ENCODE measurements at places on chromosomes 11 and 22.
A peak's percentile ranks its signal among the peaks of the same experiment; 100 is the strongest.

DNA sequence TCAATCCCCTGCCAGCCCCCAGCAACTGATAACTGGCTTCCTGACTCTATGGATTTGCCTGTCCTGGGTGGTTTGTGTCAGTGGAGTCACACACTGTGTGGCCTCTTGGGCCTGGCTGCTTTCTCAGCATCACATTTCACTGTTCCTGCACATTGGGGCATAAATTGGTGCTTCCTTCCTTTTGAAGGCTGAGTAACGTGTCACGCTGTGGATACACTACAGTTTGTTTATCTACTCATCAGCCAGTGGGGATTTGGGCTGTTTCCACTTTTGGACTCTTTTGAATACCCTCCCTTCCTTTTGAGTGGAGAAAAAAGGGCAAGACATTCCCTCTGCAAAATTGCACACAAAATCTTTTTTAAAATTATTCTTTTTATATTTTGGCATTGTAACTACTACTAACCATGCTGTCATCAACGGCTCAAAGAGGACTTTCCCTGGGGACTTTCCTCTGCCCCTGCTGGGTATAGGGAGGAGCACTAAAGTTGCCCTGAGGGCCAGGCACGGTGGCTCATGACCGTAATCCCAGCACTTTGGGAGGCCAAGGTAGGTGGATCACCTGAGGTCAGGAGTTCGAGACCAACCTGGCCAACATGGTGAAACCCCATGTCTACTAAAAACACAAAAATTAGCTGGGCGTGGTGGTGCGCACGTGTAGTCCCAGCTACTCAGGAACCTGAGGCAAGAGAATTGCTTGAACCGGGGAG, 7.8 kb upstream of the CELSR1 start:
- DNase-seq, result no peak

- no peak for DNase-seq
Observed at GRCh38 chr22:39314251-39314971, 5.0 kb downstream of the RPL3 start.

DNA sequence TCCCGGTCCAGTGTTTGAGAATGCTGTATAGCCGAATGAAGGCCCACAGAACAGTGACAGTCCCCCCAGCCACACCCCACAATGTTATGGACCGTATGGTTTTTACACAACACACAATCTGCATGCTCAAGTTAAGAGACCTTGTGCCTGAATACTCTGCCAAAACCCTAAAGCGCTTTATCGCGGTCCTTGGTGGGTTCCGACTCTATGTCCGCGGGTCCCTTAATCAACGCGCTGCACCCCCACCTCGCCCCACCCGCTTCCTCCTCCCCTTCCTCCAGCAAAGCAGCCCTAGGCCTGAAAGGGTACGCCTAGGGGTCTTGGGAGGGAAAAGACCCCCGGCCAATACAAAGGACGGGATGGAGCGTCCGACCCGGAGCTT, 442 bp downstream of the COPB1 start:
- DNase-seq, result peak; percentile 9

- no peak for DNase-seq
Observed at GRCh38 chr22:43277987-43278601, 65.1 kb downstream of the SCUBE1 start.

DNA sequence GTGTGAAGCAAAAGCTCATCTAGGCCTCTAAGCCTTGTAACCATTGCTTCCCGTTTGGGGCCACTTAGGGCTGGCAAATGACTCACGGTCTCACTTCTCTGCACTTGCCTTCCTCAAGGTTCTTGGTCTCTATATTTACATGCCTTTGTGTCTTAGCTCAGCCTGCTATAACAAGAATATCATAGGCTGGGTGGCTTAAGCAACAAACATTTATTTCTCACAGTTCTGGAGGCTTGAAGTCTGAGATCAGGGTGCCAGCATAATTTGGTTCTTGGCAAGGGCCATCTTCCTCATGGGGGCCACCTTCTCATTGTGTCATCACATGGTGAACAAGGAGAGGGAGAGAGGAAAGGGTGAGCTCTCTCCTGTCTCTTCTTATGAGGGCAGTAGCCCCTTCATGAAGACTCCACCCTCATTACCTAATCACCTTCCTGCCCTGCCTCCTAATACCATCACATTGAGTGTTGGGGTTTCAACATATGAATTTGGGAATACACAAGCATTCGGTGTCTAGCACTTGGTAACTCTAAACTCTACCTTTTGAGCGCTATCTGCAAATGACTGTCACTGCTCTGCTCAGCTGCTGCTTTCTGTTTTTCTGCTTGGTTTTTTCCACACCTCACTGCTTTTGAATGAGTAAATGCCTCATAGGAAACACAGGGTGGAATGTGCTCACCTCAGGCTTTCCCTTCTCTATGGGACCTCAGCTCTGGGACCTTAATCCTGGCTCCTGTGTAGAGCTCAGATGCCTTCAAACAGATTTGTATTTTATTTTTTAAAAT, 16.2 kb upstream of the ME3 start:
- peak; percentile 93 for DNase-seq

- DNase-seq, result peak; percentile 87
Observed at GRCh38 chr11:102882389-102883024, 7.7 kb upstream of the MMP12 start.

DNA sequence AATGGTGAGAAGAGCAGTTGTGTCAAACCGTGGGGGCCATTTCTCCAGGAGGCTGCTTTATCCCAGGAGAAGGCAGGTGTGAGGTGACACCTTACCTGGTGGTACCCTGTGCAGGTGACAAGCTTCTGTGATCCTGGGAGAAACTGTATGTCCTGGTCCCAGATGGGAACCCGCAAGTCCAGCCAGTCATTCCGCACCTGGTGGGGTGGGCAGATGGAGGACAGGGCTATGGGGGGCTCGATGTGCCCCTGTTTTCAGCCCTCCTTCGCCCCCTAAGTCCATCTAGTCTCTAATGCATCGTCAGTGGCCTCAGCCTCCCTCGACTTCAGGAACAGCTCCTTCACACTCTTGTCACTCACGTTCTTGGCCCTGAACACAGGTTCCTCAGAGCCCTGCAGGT, 2.7 kb upstream of the TEX54 start:
- no peak for DNase-seq

DNA sequence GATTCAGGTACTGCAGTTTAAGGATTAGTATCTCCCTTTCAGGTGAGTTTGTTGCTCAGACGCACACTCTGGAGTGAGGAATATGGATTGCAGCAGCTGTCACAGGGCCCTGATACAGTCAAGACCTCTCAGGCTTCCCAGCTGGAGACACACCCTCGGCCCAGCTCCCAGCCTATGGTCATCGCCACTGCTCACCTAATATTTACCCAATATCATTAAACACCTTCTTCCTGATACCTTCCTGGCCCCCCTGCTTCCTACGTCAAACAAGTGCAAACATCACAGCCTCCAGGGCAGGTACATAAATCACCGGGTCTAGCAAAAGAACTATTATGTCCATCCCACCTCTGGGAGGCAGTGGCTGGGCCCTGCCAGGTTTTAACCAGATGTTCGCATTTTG, 213.3 kb downstream of the MN1 start:
- no peak for DNase-seq

DNA sequence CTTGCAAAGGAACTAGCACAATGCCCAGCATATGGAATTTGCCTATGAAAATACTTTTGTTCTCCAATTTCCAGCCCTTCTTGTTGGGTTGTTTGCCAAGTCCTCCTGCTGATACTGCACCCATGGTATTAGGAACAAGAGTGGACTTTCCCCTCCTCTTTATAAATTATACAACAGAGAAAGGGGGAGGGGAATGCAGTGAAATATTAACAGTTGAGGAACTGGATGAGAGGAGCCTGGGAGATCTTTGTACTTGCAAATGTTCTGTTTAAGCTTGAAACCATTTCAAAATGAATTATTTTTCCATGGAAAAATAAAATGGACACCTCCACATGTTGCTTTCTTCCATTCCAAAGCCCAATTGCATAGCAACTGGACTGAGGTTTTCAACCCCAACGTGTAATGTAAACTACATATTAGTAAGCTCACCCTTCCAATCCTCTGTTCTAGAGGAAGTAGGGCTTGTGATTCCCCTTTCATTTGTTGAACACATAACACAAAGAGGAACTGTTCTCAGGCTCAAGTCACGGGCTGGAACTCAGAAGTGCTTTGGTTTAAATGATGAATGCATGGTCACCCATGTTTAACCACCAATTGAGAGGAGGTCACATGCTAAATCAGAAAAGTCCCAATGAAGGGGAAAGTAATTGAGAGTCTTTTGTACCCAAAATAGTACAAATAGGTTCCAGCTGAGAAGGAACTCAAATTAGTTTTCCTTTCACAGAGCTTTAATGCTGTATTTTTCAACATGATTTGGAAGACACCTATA, 66.2 kb upstream of the ZC3H12C start:
- no peak for DNase-seq

DNA sequence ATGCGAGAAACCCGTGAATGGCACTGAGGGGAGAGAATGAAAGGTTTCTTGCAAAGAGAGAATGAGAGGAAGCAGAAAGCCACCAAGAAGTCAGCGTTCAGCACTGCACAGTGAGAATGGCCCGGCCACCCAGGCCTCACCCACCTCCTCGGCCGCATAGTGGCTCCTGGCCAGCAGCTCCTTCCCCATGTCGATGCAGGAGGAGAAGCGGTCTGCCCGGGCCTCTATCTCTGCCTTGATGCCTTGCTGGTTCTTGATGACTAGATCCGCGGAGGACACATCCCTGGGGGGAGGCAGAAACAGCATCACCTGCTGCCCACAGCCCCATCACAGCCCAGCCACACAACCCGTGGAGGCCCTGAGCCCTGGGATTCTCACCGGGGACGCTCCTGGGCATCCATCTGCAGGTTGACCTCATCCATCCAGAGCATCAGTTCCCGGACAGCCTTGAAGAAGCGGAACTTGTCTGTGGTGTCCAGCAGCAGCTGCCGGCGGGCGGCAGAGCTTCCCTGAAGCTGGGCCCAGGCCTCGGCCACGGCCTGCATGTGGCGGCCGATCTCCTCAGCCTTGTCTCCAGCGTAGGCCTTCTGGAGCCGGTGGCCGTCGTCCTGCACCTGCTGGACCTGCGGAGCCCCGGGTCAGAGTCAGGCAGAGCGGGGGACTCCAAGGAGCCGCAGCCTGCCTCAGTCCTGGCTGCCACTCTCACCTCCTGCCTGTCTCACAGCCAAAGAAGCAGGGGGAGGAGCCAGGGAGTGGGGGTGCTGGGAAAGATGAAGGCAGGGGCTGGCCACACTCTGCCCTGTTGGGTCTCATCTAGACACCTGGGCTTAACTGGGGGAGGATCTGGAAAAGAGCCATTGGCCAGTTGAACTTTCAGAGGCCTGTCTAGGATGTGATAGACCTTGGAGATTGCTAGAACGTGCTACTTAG, 12.2 kb upstream of the RBM4B start:
- no peak for DNase-seq

GRCh38 chr11:105948918-105949590, 73.0 kb downstream of the MSANTD4 start:
- DNase-seq, result no peak
